ENCODE measurements at places on chromosomes 1 and 21.
A peak's percentile ranks its signal among the peaks of the same experiment; 100 is the strongest.

DNA sequence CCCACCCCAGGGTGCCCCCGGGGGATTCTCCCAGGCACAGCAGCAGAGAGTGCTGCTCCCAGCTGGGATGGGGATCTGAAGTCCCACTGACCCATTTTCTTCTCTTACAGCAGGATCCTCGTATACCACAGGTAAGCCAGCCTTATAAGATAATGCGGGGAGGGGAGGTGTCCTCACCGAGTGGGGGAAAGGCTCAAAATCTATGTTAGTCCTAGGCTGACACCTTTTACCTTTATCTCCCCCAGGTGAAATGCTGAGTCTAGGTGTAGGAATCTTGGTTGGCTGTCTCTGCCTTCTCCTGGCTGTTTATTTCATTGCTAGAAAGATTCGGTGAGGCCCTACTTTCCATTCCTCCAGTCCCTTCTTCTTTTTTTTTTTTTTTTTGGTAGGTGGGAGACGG is 5.3 kb downstream of the APH1A start:
- no peak for DNase-seq

- no peak for DNase-seq
Measured at GRCh38 chr1:29183287-29183686, 1.6 kb upstream of the SRSF4 start.

GRCh38 chr21:34927992-34928391 is 121.1 kb downstream of the RUNX1 start:
- DNase-seq: no peak

GRCh38 chr1:6868660-6869380 is 83.6 kb downstream of the CAMTA1 start:
- no peak for DNase-seq

GRCh38 chr21:45459171-45460010 is 54.4 kb downstream of the COL18A1 start:
- DNase-seq: no peak

DNA sequence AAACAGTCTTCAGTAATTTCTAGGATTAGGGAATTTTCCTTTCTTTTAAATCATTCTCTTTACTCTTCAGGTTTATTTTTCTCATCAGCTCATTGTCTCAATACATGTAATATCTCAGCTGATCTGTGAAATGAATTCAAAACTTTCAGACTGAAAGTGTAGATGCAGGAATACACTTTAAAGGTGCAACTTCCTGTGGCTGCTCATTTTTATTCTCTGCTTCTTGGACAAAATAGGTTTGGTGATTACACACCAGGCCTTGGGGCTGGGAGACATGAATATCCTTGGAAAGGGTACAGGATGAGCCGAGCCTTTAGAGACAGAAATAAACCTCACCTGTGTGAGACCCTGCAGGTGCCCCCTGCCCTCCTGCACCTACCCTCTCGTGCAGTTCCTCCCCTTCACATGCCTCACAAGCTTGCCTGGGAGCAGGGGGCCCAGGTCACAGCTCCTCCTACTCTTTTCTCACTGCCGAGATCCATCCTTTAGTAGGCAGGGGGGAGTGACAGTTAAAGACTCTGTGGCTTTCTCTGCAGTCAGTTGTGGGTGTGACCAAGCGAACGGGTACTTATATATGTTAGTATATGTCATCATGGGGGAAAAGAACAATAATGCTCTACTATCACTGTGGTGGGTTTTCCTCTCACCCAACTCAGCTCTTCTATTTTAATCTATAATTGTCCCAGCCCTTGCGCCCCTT is 23.6 kb downstream of the XCL2 start:
- DNase-seq: no peak

- DNase-seq: no peak
Measured at GRCh38 chr21:40769231-40769630, 77.7 kb downstream of the DSCAM start.

DNA sequence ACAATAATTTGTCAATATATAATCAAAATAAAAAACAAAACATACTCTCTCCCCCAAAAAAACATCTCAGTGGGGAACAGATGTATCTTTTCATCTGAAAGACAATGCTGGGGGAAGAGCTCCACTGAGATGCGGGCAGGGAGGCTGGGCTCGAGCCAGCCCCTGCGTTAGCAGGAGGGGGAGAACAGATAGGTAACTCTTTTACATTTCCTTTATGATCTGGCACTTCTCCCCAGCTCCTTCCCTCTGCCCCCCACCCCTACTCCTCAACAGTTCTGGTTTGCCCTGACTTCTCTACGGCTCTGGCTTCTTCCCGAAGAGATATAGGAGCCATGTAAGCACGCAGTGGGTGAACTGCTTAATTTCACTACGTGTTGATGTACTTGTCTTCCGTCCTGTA is 12.4 kb downstream of the LEPR start:
- DNase-seq: no peak

DNA sequence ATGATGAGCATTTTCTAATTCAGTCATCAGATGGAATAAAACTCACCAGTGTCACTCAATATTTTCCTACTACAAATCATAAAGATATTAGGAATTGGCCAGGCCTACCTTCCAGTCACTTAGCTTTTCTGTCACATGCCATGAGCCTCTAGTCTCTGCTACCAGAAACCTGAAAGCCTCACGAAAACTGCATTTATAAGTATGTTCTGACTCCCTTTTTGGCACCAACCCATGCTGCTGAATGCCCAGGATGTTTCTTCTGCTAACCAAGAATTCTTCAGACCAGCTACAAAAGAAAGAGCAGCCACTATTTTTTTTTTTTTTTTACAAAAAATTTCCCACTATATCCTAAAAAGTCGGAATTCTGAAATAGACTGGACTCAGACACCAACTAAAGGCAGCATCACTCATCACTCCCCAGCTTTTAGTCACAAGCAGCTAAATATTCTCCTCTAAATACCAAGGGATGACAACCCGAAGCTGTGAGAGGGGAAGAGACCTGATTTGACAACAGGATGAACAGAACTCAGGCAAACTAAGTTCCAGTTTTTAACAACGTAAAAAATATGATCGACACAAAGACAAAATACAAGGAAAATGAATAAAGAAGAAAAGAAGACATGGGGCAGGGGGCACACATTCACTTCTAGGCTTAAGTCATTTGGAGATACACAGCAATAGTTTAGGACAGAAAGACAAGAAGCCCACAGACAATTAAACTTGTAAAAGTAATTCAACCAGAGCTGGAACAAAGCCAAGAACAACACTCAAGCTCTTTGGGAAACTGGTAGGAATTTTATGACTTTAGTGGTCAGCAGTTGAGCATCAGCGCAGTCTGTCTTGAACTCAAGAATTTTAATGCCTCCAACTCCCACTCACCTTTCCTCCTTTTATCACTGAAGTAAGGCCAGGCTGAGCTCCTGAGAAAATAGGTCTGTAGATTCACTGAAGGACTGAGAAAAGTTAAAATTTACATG is 1.7 kb downstream of the DCAF8 start:
- DNase-seq: no peak

- DNase-seq: peak; percentile 57
Measured at GRCh38 chr1:201539561-201540431, 869 bp downstream of the NAV1 start.

GRCh38 chr1:9668080-9668479 is 16.5 kb downstream of the PIK3CD start:
- no peak for DNase-seq

- no peak for DNase-seq
Measured at GRCh38 chr1:247184254-247184653, 12.4 kb upstream of the ZNF124 start.

DNA sequence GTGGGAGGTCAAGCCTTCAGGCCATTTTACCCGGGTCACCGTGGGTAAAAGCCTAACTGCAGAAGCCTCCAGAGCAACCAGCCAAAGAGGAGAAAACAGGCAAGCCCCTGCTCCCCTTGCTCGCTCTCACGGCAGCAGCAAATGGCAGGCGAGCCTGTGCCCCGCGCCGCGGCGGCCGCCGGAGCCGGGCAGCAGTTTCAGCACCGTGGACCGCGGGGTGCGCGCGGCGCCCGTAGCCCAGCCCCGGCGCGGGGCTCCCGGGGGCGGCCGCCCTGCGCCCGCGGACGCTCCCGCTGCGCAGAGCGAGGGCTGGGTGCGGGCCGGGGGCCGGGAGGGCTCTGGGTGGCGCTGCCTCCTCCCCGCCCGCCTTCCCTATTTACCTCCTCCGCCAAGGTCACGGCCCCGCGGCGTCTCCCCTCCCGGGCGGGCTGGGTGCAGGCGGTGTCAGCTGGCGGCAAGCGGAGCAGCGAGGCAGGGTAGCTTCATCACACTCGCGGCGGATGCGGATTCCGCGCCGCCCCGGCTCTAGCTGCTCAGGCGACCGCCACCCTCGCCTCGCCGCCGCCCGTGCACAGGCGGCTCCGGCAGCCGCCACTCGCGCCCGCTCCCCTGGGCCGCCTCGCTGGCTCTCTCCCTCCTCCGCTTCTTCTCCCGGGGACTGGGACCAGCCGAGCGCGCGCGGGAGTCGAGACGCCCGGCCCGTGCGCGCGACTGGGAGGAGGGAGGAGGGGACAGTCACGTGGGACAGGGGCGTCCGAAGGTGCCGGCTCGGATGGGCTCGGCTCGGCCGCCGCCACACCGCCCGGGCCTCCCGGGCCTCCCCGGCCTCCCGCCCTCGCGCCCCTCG is at the start of gene RGS7:
TSS of gene RGS7 (minus strand) at position 687 of the 847 bp plus-strand sequence.
- peak; percentile 79 for DNase-seq

DNA sequence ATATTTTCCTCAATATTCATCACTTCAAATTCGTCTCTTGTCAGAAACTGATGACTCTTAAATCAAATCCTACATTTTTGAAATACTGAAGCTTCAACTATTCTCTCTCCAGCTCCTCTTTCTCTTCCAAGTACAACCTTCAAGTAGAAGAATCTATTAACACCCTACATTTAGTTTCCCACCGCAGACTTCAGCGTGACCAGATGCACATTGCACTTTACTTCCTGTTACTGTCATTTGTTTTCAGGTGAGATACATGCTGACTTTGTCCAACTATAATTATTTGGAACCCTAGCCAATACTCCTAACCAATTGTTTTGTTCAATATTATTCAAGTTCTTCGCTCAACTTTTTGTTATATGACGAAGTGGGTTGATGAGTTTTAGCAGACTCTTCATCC is 116.0 kb downstream of the MRPL39 start:
- DNase-seq: no peak

DNA sequence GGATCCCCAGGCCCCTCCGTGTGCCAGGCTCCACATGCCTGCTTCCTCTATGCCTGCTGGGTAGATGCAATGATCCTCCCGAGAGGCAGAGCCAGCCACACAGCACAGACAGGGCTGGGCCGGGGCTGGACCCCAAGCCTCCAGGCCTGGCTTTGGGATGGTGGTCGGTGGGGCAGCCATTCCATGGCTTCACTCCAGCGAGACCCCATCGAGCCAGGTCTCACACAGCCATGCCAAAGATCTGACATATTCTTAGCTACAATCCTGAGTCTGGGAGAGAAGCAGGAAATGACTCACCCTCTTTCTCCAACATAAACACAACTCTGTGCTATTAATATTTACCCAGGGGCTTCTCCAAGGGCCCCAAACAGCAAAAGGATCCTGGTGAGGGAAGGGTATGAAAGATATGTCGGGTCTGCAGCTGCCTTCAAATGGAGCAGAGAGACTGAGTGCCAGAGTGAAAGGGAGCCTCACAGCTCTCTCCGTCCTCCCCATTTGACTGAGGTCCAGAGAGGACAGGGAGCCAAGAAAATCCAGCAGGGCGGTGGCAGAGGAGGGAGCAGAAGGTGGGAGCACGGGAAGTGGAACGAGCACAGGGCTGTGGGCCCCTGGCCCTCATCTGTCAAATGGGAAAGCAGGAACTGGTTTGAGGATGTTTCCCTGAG is 639.5 kb downstream of the MATN1 start:
- no peak for DNase-seq

Data from mesothelial cell of epicardium (in vitro differentiated cells).